ENCODE measurements at places on chromosomes 1 and 21.

GRCh38 chr1:243495442-243496186, 239.8 kb downstream of the SDCCAG8 start:
- DNase-seq: peak; percentile 77

DNA sequence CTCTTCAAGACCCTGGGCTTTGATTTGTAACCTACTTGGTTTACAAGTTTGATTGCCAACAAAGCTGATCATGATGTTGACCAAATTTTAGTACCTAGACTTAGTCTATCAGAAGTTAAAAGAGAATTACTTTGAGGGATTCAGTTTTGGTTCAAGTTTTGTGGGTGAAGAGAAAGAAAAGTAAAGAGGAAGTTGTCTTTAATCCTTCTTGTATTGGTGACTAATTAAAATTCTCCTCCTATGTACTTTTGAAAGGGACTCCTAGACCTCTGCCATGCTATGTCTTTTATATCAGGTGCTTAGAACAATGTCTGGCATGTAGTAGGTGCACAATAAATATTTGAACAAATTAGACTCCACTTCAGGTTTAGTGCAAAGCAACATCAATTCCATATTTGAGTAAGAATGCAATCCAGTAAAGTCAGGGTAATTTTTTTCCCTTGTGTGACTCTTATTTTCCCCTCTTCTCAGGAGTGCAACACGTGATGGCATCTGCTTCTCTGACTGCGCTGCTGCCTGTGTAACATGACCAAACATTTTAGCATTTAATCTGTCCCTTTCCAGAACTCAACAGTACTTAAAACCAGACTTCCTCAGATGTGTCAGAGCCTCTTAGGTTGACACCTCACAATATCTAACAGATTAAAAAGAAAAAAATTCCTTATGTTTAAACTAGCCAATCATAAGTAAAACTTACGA, 41.1 kb upstream of the KCNQ4 start:
- DNase-seq: no peak

DNA sequence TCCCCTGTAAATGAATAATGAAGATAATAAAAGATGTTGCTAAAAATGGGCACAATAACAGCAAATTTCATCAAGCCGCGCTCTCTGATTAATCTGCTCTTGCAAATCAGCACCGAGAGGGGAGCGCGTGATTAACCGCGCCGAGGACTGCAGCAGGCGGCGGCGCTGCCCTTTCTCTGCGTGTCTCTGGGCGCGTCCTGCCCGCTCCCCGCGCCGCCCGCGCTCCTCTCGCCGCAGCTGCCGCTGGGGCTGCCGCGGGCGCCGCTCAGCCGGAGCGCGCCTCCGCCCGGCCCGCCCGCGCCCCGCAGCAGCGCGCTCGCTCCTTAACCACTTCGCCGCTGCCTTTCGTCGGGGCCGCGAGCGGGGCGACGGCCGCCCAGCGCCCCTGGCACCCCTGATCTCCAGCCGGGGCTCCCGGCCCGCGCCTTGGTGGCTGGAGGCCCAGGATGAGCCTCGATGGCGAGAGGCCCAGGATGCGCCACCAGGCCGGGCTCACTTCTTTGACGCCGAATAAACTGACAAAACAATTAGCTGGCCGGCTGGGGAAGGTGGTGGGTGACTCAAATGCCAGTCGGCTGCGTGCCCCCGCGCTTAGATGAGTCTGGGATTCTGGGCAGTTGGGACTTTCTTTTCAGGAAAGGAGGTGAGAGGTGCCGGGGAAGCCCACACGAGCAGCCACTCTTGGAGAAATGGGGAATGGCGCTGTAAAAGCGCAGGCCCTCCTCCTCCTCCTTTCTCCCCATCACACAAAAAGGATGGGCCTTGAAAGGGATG, 221.4 kb upstream of the PKN2 start:
- no peak for DNase-seq

- DNase-seq: no peak
Observed at GRCh38 chr1:2595261-2595811, 8.8 kb downstream of the PRXL2B start.

- no peak for DNase-seq
Observed at GRCh38 chr1:15690317-15690716, 6.2 kb downstream of the PLEKHM2 start.

- DNase-seq: no peak
Observed at GRCh38 chr1:15960808-15961207, 15.1 kb downstream of the ZBTB17 start.

DNA sequence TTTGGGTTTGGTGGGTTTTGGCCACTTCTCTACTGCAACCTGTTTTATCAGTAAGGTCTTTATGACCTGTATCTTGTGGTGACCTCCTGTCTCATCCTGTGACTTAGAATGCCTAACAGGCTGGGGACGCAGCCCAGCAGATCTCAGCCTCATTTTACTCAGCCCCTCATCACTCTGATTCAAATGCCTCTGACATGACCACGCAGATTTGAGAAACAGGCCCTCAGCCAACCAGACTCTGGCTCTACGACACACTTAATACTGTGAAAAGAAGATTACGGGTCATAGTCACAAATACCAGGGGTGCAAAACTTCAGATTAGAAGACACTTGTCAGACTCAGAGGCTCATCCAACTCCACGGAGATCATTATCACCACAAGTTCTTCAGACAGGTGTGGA, 28.3 kb upstream of the KIF26B start:
- no peak for DNase-seq

GRCh38 chr1:65092691-65093090, 55.3 kb upstream of the AK4 start:
- DNase-seq: peak; percentile 89

DNA sequence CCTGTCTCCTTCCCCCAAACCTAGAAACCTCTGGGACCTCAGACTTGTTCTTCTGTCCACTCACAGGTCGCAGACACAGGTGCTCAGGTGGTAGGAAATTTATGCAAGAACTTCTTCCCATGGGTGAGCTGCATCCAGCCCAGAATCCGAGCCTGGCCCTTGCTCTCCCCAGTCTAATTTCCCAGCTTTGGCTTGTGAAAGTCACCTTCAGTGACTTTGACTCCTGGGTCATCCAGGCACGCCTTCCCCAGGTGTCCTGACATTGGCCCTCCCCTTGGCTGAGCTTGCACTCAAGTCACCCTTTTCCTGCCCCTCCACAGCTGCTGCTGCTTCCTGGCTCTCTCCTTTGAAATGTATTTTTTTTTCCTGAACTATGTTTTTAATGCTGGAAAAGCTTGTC, 6.6 kb downstream of the IPO13 start:
- no peak for DNase-seq

DNA sequence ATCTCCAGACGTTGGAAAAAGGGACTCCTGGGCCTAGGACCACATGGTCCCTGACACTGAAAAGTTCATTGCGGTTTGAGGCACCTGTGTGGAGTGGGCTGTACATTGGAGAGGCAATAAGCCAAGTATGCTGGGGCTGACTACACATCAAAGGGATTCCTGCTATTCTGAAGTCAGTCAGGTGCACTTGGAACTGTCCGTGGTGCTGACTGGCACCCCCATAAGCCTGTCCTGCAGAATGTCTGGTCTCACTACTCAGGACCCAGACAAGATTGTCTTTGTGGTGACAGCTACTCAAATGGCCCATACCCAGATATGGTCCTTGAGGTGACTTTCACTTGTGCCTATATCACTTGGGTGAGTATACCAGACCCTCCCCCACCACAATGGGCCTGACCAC, 150.6 kb downstream of the RWDD3 start:
- DNase-seq: no peak

DNA sequence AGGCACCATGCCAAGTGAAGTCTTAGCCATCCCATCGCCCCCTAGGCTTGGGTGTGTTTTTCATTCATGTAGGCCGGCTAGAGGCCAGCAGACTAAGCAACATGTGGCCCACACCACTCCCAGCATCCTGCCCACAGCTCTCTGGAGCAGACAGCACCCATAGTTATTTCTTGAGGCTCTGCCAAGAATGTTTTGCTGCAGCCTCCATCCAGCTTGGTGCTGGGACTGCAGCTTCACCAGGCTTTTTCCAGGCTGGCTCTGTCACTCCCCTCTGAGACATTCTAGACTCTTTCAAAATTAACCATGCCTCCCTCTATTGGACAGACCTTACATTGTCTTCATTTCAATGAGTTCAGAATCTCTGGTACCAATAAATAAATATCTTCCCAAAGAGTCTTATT, 104.2 kb downstream of the DUSP10 start:
- no peak for DNase-seq

DNA sequence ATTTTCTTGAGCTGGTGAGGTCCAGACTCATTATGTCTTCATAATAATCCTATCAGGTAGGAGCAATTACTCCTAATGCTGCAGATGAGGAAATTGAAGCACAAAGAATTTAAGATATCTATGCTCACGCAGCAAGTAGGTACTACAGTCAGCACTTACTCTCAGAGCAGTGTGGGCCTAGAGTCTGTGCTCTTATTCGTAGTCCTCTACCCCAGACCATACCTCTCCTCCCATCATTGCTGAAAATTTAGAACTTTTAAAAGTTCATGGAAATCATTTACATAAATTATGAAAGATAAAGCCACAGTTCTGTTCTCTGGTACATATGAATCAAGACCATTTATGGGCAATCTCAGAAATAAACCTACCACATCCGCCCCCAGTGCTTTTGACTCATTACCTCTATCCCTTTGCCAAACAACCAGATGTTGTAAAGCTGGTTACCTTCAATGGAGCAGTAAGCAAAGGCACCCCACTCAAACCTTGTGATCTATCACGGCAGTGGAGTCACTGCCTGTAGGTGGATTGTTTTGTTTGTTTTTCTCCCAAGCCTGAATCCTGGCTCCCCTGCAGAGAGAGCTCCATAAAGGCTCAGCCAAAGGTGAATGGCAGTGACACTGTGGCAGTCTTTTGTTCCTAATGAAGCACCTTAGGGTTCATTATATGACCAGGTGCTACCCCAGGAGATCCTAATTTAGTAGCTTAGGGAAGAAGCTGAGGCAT, 20.9 kb upstream of the MAN1A2 start:
- DNase-seq: no peak

- no peak for DNase-seq
Observed at GRCh38 chr21:42237577-42237976, 18.6 kb downstream of the ABCG1 start.

GRCh38 chr1:58781541-58782177, 2.2 kb downstream of the JUN start:
- DNase-seq: peak; percentile 50

- DNase-seq: no peak
Observed at GRCh38 chr1:240811256-240811655, 199.3 kb upstream of the GREM2 start.

- no peak for DNase-seq
Observed at GRCh38 chr1:79711001-79711431, 704.5 kb upstream of the ADGRL4 start.

DNA sequence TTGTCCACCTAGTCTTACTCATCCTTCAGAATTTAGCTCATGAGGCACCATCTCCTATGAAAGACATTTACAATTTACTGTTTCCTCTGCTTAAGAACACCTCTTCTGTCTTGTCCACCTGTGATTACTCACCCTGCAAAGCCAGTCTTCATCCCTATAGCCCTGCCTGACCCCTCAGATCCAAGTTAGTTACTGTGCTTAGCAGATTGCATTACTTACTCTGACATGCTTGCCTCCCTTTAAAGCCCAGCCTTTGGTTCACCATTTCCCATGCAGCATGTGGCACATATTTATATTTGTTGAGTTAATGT, 60.9 kb upstream of the VCAM1 start:
- no peak for DNase-seq

GRCh38 chr1:240193679-240194078, 102.0 kb downstream of the FMN2 start:
- DNase-seq: no peak

DNA sequence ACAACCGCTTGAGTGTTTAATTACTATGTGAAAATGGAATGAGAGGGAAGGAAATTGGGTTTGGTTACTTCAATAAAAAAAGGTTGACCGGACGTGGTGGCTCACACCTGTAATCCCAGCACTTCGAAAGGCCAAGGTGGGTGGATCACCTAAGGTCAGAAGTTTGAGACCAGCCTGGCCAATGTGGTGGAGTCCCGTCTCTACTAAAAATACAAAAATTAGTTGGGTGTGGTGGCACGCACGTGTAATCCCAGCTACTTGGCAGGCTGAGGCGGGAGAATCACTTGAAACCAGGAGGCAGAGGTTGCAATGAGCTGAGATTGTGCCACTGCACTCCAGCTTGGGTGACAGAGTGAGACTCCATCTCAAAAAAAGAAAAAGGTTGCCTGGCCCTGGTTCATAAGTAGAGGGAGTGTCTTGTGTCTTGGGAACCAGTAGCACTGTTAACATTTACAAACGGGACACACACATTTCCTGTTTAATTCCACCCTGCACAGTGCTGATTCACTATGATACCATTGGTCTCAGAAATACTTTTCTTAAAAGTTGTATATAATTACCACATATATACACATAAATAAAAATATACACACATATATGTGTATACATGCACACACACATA, 27.6 kb upstream of the CLDN14 start:
- no peak for DNase-seq

DNA sequence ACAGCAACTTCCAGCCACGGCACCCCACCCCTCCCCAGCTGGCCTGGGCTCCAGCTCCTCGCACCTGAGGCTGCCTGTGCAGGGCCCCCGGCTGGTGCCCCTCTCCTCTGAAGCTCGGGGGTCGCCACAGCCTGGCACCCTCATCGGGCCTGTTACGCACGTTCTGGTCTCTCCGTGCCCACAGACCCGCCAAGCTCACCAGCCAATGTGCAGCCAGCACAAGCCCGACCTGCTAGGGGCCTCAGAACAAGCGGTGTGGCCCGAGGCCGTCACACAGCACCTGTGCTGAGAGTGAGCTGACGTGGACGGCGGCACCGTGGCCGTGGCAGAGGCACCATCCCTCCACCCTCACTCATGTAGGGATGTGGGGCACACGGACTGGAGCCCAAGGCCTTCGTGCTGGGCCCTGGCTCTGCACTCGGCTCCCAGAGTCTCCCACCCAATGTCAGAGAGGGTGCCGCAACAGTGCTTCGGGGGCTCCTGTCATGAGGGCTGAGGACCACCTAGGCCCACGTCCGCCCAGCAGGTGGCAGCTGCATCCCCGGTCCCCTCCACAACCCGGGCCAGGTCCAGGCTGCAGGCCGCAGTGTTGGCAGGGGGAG, 4.4 kb upstream of the SAMD11 start:
- no peak for DNase-seq

GRCh38 chr1:244002721-244003120, 48.4 kb upstream of the ZBTB18 start:
- no peak for DNase-seq

- no peak for DNase-seq
Observed at GRCh38 chr1:240621249-240621648, 9.3 kb upstream of the GREM2 start.

- no peak for DNase-seq
Observed at GRCh38 chr1:111364690-111365089, 62.8 kb downstream of the OVGP1 start.

DNA sequence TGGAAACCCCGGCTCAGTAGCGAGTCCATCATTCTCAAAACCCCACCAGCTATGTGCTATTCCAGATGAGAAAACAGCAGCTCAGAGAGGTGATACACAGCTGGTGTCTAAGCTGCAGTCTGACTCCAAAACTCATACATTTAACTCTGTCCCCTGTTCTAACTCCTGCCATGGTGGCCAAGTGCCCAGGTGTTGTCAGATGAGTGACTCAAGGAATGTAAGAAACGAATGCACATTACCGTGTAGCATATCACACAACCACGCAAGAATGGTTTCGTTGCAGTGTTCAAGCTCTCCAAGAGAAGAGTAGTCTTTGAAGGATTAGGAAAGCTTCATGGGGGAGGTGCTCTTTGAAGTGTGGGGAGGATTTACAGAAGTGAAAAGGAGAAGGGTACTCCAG, 4.7 kb upstream of the XKR8 start:
- no peak for DNase-seq

- DNase-seq: no peak
Observed at GRCh38 chr1:248380854-248381253, 5.3 kb downstream of the OR2T6 start.

Data from inflammatory macrophage treated with lipopolysaccharide for 1 hour (primary cell).